ENCODE measurements at places on chromosomes 5 and 9. TPM values are rescaled to one million over a fixed set of nuclear protein-coding genes. Genes with fewer than 3 reads are reported as not detected.

GRCh38 chr5:16453609-16454008 lies 12.0 kb downstream of the ZNF622 start:
- H3K4me3 ChIP-seq: no peak overlapping the region
- no peak for DNase-seq
- no peaks in the 10 kb centered on the region for H3K36me3 ChIP-seq
- no peak overlapping the region for H3K27ac ChIP-seq

The AK8 gene
- total RNA-seq: 0.44 TPM

The REXO4 gene
- 20.4 TPM for total RNA-seq

GRCh38 chr5:169065400-169065799 lies 235.5 kb downstream of the SLIT3 start:
- H3K27ac ChIP-seq: no peak overlapping the region
- no peak overlapping the region for H3K4me3 ChIP-seq
- H3K36me3 ChIP-seq: no peaks in the 10 kb centered on the region
- H3K4me1 ChIP-seq: peaks cover 10% of the 10 kb centered on the region
- H3K27me3 ChIP-seq: peaks cover 2% of the 10 kb centered on the region

DNA sequence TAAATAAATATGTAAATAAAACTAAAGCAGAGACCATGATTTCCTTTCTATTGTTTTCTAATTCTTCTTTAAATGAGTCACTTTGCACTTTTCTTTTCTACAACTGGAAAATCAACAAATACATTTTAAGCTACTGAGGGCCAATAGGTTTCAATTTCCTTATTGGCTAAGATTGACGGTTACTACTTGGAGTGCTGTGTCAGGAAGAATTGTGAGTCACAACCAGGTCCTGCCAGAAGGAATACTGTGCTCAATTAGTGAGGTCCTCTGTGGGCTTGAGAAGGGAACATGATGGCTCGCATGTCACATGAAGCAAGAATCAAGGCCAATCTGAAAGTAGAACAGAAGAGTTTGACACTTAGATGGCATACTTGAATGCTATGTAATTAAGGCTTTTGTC lies 110.8 kb downstream of the HMHB1 start:
- no peaks in the 10 kb centered on the region for H3K36me3 ChIP-seq
- H3K27me3 ChIP-seq: no peaks in the 10 kb centered on the region
- no peak overlapping the region for H3K27ac ChIP-seq
- no peak overlapping the region for H3K4me3 ChIP-seq
- no peaks in the 10 kb centered on the region for H3K4me1 ChIP-seq

DNA sequence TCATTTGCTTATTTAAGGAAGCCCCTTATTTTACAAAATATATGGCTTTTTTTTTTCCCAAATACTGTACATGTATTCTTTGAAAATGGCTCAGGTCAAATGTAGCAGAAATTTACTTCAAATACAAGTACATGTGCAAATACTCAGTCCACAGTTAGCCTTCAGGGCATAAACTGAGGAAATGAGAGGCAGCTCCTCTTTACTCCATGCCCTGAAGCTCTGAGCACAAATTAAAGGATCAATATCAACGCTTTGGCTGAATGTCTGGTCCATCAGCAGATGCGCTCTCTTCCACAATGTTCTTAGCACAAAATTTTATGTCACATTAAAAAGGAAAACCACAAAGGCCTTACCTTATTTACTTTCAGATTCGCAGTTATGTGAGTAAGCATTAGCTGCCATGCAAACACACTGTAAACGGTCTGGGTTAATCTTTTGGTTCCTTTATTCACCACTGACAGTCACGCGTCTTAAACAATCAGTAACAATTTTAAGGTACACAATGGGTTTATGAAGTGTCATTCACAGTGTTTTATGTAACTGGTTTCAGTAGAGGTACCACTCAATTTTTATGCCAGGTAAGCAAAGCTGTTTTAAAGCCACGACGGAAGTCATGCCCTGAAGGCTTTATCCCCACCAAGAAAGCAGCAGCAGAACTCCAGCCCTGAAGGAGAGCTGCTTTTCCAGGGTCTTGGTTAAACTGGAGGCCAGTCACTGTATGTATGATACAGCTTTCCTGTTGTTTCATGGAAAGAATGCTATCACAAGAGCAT lies 103.4 kb downstream of the OTULIN start:
- peak overlapping the region; percentile 91 for H3K27ac ChIP-seq
- peak overlapping the region; percentile 69 for H3K4me3 ChIP-seq
- DNase-seq: no peak
- H3K4me1 ChIP-seq: peaks cover 44% of the 10 kb centered on the region
- H3K36me3 ChIP-seq: no peaks in the 10 kb centered on the region
- H3K27me3 ChIP-seq: peaks cover 2% of the 10 kb centered on the region

The SKP2 gene
- total RNA-seq: 47.8 TPM

The TMEFF1 gene
- total RNA-seq: 171 TPM

DNA sequence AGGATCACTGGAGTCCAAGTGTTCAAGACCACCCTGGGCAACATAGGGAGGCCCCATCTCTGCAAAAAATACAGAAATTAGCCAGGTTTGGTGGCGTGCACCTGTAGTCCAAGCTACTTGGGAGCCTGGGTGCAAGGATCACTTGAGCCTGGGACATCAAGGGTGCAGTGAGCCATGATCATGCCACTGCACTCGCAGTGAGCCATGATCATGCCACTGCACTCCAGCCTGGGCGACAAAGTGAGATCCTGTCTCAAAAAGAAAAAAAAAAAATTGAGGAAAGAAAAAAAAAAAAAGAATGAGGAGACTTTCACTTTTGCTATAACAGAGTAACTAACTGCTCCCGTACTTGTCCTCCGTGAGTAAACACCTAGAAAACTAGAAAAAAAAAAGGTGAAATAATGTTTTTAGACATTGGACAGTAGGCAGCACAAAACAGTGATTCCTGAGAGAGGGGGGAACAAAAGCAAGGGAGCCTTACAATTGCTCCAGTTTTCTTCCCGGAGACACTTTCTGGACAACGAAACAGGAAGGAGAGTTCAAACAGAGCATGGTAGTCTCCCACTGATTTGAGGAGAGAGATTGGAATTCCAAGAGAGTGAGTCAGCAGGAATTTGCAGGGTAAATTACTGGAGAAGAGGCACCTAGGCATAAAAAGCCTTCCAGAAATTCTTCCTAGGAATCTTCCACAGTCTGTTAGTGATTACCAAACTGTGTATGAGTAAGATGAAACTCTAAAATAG lies 6.9 kb upstream of the ZBTB5 start:
- peaks cover 2% of the 10 kb centered on the region for H3K27me3 ChIP-seq
- no peak for DNase-seq
- no peaks in the 10 kb centered on the region for H3K36me3 ChIP-seq
- no peaks in the 10 kb centered on the region for H3K4me1 ChIP-seq
- no peak overlapping the region for H3K4me3 ChIP-seq

The PDE8B gene
- total RNA-seq: 1.1 TPM

DNA sequence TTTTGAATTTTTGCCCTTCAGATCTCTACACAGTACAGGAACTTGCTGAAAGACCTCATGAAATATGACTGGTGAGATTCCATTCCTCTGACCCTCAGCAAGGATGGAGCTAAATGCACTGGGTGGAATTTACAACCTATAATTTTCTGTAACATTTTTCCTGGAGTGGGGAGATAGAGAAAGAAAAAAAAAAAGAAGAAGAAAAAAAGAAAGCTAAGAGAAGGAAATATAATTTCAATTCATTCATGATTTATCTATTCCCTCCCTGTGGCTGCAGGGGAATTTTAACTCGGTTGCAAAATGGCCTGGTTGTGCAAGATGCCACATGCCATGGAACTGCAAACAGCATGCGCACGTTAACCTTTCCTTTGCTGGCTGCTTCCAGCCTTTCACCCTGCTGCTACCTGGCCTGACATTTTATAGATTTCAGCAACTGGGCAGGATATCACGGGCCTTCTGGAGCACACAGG lies 155.4 kb downstream of the FSTL4 start:
- peaks cover 31% of the 10 kb centered on the region for H3K4me1 ChIP-seq
- H3K4me3 ChIP-seq: no peak overlapping the region
- DNase-seq: no peak
- H3K27ac ChIP-seq: no peak overlapping the region

GRCh38 chr9:132141344-132141947 lies 20.4 kb upstream of the NTNG2 start:
- H3K27me3 ChIP-seq: no peaks in the 10 kb centered on the region
- peaks cover 33% of the 10 kb centered on the region for H3K4me1 ChIP-seq
- peak overlapping the region; percentile 76 for H3K4me3 ChIP-seq

DNA sequence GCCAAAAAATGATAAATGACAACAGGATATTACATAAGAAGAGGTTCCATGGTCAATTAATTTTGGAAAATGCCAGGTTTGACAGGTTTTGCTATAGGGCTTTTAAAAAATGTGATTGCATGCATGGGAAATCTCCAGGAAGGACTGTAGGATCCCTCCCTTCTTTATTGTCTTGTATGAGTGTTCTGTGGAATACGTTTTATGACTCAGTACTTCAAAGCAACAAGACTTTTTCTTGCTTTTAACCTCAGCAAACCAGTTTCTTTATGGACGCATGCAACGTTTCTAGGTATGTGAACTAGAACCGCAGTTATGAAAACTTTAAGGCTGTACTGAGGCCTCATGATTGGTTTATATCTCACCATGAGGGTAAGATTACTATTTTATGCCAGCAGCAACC lies 76.6 kb upstream of the NTRK2 start:
- no peaks in the 10 kb centered on the region for H3K36me3 ChIP-seq
- no peaks in the 10 kb centered on the region for H3K27me3 ChIP-seq
- no peak overlapping the region for H3K4me3 ChIP-seq
- DNase-seq: no peak

The LSM11 gene
- 7.7 TPM for total RNA-seq

- DNase-seq: no peak
- no peak overlapping the region for H3K4me3 ChIP-seq
- H3K27me3 ChIP-seq: no peaks in the 10 kb centered on the region
- peaks cover under 1% of the 10 kb centered on the region for H3K4me1 ChIP-seq
- H3K27ac ChIP-seq: no peak overlapping the region
- no peaks in the 10 kb centered on the region for H3K36me3 ChIP-seq
Observed at GRCh38 chr9:72696511-72696910, 175.1 kb downstream of the TMC1 start.

GRCh38 chr9:100324594-100325200 lies 28.0 kb downstream of the TEX10 start:
- H3K4me3 ChIP-seq: no peak overlapping the region
- H3K27ac ChIP-seq: no peak overlapping the region
- no peak for DNase-seq
- H3K36me3 ChIP-seq: no peaks in the 10 kb centered on the region
- H3K27me3 ChIP-seq: no peaks in the 10 kb centered on the region

DNA sequence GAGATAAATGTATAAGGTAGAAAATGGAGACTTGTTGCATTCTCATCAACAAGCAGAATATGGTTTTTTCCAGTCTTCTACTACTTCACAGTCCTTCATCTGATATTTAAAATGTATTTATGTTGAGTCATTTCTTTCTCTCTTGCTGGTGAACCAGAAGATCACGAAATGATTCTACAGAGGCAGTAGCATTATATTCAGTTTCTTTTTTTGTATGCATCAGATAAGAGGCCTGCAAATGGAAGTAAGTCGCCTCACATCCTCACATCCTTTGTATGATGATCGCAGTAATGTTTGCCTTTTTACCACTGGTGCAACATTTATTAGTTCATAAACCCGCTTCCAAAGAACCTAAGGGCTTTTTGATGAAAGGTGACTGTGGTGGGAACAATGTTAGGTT lies 22.1 kb upstream of the IL13 start:
- DNase-seq: no peak
- no peak overlapping the region for H3K27ac ChIP-seq
- no peak overlapping the region for H3K4me3 ChIP-seq
- H3K27me3 ChIP-seq: no peaks in the 10 kb centered on the region

GRCh38 chr9:8926461-8926860 lies 1126.9 kb upstream of the DMAC1 start:
- H3K27me3 ChIP-seq: peaks cover 5% of the 10 kb centered on the region
- H3K27ac ChIP-seq: no peak overlapping the region
- no peaks in the 10 kb centered on the region for H3K4me1 ChIP-seq
- no peak for DNase-seq

DNA sequence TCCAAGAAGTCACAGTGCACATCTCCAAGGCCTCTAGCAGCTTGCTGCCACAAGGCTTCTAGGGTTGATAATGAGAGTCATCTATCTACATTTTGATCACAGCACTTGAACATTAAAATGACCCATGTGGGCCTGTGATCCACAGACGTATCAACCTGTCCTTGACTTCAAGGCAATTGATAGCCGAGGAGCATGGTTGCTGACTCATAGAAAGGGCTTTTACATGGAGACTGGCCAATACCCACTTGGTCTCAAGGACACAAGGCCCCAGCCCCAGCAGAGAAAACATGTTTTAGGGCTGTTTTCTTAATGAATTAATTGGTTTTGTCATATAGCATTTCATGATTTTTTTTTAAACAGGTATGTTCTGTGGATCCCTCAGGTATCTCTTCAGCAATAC lies 314.0 kb downstream of the SEMA5A start:
- H3K27ac ChIP-seq: no peak overlapping the region
- no peak for DNase-seq
- H3K4me1 ChIP-seq: no peaks in the 10 kb centered on the region

GRCh38 chr9:23771746-23772384 lies 54.2 kb downstream of the ELAVL2 start:
- peaks cover 10% of the 10 kb centered on the region for H3K36me3 ChIP-seq
- peaks cover 6% of the 10 kb centered on the region for H3K27me3 ChIP-seq
- H3K27ac ChIP-seq: no peak overlapping the region
- H3K4me3 ChIP-seq: no peak overlapping the region

DNA sequence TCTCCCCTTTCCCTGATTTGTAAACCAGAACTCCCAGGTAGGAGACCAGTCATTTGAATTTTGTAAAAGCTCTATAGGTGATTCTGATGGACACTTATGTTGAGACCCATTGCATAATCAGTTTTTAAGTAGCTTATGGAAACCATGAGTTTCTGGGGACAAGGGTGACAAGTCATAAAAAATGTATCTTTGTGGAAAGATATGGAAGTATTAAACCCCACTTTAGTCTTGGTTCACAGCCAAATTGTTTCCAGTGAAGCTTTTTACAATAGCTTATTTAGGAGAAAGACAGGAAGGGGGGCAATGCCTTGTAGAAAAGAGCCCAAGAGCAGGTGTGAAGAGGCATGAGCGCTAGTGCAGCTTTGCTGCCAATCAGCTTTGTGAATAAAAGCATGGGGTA lies 453 bp upstream of the CCL28 start:
- H3K36me3 ChIP-seq: no peaks in the 10 kb centered on the region
- H3K27me3 ChIP-seq: no peaks in the 10 kb centered on the region
- no peak overlapping the region for H3K4me3 ChIP-seq
- no peaks in the 10 kb centered on the region for H3K4me1 ChIP-seq
